ENCODE measurements at places on chromosomes 16 and 17. TPM values are rescaled to one million over a fixed set of nuclear protein-coding genes. Genes with fewer than 3 reads are reported as not detected.

GRCh38 chr16:46973207-46973995, at the start of gene DNAJA2:
Gene DNAJA2, minus strand, starts transcription at chr16:46973674. Its CDS starts 102 bp downstream, at chr16:46973572.
- DNase-seq, result peak; percentile 95

Gene AURKB
- 9.4 TPM for polyA plus RNA-seq

DNA sequence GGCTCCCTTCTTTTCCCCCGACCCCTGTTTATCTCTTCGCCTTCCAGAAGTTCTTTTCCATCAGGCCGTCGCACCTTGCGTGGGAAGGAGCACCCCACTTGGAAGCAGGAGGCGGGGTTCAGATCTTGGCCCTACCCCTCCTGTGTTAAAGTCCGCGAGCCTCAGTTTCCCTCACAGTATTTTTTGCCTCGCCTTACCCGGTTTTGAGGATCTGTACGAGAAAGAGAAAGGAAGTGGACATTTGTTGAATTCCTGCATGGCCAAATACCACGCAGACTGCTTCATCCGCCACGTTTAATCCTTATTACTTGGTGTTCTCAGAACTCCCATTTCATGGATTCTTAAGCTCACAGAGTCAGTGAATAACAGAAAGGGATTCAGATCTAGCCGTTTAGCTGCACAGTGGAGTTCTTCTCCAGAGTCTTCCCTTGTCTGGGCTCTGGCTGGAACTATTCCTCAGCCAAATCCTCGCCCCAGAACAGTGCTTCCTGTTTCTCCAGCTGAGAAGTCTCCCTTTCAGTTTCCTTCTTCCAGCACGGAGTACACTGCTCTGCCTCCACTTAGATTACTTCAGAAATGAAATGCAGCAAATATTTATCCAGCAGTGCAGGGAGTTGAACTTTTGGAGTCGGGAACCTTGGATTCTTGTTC, 590 bp downstream of the TMEM219 start:
- peak; percentile 61 for DNase-seq

Gene ITGAD
- not detected for polyA plus RNA-seq

Gene CSH1
- 19.1 TPM for polyA plus RNA-seq

DNA sequence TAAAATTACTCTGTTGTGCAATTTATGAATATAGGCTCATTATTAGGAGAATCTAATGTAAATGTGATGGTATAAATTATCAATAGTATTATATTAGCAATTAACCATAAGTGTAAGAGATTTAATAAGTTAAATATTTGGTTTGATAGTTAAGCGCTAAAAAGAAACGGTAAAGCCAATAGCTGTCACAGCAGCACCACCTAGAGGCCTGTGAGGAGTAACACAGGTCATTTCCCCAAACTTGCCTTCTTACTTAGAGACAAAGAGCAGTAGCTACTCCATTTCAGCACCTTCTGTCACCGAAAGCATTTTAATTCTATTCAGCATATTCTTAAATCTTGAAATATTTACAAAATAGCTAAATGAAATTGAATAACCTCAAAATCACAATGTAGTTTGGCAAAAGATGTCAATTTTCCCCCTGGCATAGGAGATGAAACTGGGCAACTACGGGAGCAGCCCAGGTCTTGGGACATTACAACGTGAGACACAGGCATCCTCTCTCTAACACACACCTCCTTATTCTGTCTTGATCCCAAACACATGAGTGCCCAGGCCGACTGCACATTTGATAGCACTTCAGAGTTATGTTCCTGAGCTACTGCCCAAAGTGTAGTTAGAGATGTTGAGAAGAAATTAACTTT, 14.3 kb upstream of the DYNLRB2 start:
- peak; percentile 73 for DNase-seq

- no peak for DNase-seq
Observed at GRCh38 chr17:15434956-15435355, 32.5 kb downstream of the CDRT4 start.

- no peak for DNase-seq
Observed at GRCh38 chr17:12365805-12366204, 299.9 kb upstream of the MYOCD start.

DNA sequence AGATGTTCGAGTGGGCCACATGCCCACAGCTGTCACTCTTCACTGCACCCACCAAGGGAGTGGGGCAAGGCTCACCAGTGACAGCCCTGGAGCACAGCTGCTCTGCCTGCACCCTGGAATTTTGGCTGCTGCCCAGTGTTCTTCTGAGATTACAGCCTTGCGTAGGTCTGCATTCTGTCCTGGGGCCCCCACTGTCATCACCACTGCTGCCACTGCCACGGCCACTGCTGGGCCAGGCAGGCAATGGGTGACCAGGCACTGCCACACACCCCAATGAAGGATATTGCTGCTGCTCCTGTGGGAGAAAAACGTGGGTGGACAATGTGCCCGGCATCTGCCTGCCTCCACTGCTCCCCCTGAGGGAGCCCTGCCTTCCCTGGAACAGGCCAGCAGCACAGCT, 1717.0 kb downstream of the TP53TG3F start:
- DNase-seq, result no peak

DNA sequence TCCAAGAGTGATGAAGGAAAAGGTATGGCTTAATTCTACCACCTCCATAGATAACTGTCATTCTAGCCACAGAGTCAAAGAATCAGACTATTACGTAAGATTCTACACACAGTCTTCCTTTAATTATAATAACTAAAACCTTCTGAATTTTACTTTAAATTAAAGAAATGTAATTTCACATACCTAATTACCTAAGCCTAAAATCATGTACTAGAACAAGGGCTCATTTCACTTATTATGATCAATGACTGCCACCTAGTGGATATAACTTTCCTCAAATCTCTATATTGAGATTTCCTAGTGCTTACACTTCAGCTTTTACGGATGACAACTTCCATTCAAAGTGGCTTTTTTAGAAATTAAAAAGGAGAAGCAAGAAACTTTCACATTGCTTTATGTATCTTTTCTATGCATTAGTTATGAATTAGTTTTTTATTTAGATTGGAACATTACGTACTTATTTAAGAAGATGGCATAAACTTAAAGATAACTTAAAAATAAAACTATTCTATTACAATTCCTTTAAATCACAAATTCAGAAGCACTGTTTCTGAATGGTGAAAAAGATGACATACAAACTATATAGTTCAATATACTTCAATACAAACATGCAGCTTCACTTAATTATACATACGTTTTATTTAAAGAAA, 18.2 kb upstream of the ABCA10 start:
- peak; percentile 67 for DNase-seq

DNA sequence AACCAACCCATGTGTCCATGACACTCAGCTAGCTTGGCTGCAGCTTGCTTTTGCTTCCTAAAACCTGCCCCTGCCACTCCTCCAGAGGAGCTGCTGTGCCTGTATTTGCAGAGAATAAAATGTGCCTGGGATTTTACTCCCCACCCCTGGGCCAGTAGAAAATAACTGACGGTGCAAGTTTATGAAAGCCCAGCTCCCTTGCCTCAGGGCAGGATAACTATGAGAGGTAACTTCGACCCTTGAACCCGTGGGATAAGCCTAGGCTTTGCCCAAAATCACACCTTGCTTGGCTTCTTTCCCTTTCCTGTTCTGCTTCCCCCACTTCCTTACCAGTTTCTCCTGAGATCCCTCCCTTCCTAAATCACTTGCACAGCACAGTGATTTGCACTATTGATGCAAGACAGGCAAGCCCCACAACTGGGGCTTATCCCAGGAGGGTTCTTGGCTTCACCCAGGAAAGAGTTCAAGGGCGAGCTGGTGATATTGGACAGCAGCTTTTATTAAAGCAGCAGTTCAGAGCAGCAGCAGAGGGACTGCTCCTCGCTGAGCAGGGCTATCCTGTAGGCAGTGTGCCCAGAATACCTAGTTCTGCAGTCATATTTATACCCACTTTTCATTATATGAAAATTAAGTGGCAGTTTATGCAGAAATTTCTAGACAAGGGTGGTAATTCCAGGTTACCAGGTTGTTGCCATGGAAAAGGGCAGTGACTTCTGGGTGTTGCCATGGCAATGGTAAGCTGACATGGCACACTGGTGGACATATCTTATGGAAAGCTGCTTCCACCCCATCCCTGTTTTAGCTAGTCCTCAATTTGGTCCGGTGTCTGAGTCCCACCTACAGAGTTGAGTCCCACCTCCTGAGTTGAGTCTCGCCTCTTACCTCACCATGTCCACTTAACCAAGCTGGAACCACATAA, 6.3 kb upstream of the ERCC4 start:
- no peak for DNase-seq

GRCh38 chr16:8899709-8900317, 17.7 kb downstream of the LITAFD start:
- DNase-seq, result no peak

DNA sequence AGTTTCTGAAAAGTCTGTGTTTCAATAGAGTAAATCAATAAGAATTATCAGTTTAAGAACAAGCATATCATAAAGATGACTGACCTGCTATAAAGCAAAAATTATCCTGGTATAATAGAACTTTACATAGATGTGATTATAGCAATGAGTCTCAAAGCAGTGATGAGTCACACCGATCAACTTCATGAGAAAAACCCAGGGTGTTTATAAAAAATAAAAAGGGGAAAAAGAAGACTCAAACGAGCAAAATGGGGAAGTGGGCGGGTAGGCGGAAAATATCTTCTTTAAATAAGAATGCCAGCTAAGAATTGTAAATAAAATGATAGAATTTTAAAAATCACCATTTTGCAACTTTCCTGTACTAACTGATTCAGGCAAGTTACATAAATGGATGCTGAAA, 46.8 kb downstream of the BRIP1 start:
- no peak for DNase-seq

GRCh38 chr17:51365090-51365489, 104.7 kb downstream of the UTP18 start:
- no peak for DNase-seq

DNA sequence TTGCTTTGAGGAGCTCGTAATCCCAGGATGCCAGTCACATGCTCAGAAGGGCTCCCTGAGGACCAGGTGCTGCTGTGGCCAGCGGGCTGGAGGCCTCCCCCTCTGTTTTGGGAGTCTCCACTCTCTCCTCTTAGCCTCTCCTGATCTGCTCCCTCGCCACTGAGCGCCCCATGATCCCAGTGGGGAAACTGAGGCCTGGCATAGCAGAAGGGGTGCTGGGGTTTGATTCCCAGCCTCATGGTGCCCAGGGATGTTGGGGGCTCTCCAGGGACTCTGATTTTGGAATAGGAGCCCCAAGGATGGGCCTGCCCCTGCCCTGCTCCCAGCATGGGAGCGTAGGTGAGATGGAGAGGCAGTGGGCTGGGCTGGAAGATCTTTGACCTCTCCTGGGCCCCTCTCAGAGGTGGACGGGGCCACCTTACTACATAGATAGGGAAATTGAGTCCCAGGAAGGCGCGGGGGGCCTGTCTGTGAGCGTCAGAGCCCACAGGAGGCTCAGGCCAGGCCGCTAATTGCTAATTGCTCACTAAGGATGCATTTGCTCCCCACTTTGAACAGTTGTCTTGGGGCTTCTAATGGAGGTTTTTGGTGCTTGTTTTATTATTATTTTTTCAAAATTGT, 525 bp upstream of the ADCY7 start:
- DNase-seq, result no peak

GRCh38 chr16:87033541-87034300, 283.5 kb downstream of the C16orf95 start:
- no peak for DNase-seq

Gene ZNF597
- 2.8 TPM for polyA plus RNA-seq

- no peak for DNase-seq
Observed at GRCh38 chr16:78952630-78953029, 647.9 kb downstream of the MAF start.

Gene LYRM9
- 8.9 TPM for polyA plus RNA-seq

DNA sequence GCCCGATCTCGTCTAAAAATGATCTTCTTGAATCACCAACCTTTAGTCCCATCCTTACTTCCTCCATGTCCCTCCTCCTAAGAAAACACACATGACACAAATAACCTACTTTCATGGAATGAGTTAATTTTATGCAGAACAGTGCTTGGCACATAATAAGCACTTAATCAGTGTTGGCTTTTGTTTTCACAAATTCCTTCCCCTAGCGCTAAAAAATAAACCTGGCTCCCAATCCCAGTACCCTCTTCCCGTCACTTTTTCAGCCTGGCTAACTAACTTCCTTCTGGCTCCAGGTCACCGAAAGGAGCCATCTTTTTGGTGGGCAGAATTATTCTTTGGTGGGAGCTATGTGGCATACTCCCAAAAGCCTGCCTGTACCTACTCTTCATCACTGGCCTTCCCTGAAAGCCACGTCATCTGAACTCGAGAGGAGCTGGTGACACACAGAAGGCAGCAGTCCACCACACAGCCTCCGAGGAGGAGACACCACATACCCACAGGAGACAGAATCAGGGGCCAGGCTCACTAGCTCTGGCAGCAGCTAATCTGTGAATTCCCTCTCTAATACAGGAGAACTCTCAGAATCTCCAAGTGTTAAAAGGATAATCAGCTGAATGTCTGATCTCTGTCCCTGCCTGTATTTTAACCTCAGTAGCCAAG, 114.5 kb downstream of the SMG6 start:
- no peak for DNase-seq

- DNase-seq, result no peak
Observed at GRCh38 chr16:11586378-11586855, 302 bp downstream of the LITAF start.
